Stimulated activated CD4-positive, alpha-beta T cell treated with anti-CD3 and anti-CD28 coated beads, Interleukin-15, amount 100 ng/mL, for 1 hour (primary cell): ENCODE measurements at places on chromosomes 7 and 10.

DNA sequence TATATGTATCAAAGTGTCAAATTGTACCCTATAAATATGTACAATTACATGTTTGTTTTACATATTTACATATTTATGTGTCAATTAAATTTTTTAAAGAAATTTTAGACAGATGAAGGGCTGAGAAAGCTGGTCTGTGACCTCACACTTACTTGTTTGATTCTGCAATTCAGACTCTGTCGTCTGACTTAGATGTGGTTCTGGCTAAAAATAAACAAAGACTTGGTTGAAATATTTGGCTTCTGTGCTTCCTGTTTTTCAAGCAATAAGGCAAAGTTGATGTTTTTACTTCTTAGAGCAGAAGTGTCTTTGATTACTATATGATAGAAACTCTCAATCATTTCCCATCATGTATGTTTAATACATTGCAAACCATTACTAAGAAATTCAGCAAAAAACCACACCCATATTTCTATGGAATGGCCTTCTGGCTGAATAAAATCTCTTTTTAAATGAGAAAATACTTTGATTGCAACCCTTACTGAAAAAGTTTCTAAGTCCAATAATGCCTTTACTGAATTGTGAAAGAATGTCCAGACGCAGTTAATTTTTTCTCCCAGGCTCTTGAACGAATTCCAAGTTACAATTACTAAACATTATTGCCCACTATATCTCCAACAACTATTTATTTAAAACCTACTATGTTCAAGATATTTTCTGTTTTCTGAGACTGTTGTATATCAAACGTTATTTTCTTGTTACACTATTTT, 59.5 kb upstream of the PRKG1 start:
- DNase-seq, result no peak

DNA sequence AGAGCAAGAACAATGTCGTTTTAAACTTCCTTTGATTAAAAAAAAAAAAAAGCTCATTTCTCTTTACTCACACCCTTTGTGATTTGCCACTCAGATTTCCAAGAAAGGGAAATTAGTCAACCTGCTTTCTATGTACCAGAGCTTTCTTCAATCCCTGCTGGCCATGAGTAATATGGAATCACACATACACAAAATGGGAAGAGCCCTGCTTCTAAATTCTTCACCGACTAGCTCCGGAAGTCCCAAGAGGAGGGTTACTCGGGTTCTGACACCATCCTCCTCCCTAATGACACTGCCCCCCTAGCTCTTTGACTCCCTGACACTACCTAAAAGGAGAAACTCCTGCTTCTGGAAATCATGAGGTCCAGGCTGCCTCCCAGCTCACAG, 81.8 kb upstream of the SFMBT2 start:
- no peak for DNase-seq

DNA sequence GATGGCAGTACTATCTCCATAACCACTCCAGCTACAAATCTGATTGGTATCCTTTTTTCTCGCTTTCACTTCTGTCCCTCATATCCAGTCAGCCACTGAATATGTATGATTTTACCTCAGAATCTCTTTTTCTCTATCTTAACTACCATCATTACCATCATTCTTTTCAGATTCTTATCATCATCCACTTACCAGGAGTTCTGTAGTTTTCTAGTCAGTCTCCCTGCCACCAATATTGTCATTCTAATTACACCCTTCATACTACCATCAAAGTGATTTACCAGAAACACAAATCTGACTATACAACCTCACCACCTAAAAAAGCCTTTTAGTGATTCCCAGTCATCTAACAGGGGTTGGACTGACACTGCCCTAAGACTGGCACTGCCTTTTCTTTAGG, 64.9 kb upstream of the TMEM140 start:
- no peak for DNase-seq

DNA sequence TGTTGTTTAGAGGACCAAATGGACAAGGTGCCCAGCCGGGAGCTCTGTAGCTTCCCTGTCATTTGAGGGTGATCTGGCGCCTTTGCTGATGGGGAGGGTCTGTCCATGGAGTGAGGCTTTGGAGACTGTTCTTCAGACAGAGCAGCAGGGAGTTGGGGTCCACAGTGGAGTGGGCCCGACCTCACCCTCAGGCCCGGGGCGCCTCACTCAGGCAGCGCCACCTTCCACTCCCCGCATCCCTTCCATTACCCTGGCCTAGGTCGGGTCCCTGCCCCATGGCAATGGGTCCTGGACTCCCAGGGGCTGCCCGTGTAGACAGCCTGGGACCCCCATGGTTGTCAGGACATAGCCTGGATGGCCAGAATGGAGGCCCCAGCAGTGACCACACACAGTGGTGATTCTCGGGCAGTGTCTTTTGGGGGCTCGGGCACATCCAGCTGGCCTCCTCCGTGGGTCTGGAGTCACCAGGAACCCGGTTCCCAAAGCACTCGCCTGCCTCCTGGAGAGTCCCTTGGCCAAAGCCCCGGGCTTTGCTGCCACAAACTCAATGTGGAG, 38.5 kb downstream of the TCERG1L start:
- DNase-seq, result no peak

- no peak for DNase-seq
Measured at GRCh38 chr10:99395750-99396445, 34.5 kb downstream of the GOT1 start.

DNA sequence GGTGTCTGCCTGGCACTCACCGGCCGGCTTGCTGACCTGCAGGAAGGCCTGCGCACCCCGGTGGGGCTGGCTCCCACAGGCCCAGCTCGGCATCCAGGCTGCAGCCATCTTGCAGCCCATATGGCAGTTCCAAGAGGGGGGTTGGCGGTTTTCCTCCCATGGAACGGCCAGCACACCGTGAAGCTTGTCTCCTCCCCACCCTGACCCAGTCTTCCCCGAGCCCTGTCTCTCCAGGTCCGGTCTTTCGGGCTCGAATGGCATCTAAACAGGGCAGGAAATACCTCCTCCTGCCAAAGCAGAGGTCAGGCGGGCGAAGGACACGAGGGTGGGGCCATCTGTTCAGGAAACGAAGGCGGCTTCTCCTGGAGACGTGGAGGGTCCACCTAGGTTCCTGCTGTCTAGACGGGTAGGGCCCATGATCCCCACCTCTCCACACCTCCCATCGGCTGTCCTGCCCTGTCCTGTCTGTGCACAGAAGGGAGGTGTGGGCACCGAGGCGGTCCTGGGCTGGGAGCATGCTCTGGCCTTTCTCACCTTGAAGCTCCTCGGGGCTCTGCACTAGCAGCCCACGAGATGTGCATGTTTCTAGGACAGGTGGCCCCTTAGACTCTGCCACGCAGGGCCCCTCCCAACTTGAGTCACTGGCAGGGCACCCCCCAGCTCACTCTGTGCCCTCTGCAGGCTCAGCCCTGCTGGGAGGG, 113.7 kb upstream of the DIP2C start:
- DNase-seq, result no peak

- no peak for DNase-seq
Measured at GRCh38 chr10:18155321-18155720, 15.1 kb downstream of the CACNB2 start.

- DNase-seq, result no peak
Measured at GRCh38 chr7:127251036-127251464, 1.7 kb downstream of the GRM8 start.

GRCh38 chr10:30057421-30057841, 2.0 kb downstream of the JCAD start:
- no peak for DNase-seq

DNA sequence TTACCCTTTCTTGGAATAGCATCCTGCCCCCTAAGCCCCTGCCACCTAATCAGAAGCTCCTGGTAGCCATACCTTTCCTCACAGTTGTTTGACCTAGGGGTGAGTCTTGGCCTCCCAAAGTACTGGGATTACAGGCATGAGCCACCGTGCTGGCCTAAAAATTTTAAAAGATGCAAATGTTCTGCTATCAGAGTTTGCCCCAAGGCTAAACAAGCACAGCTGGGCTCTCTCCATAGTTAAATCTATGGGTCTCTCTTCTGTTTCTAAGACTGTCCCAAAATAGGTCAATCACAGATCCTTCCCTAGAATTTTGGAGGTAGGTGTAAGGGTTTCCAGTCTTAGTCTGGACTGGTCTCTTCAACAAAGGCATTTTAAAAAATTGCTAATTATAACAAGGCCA, 12.9 kb upstream of the UBN2 start:
- DNase-seq, result no peak

DNA sequence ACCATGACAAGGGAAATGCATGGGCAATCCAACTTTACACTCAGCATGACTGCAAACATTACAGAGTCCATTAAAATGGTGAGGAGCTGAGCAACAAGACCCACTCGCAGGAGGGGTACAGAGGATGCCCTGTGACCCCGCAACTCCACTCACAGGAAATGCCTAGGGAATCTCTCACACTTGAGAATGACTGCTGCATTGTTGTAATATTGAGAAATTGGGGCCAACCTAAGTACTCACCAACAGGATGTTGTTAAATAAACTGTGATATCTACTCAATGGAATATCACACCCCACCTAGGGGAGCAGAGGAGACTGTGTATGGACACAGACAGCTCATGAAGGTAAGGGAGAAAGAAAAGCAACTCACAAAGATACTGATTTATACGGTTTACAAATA, 53.4 kb upstream of the CAMK2B start:
- no peak for DNase-seq

DNA sequence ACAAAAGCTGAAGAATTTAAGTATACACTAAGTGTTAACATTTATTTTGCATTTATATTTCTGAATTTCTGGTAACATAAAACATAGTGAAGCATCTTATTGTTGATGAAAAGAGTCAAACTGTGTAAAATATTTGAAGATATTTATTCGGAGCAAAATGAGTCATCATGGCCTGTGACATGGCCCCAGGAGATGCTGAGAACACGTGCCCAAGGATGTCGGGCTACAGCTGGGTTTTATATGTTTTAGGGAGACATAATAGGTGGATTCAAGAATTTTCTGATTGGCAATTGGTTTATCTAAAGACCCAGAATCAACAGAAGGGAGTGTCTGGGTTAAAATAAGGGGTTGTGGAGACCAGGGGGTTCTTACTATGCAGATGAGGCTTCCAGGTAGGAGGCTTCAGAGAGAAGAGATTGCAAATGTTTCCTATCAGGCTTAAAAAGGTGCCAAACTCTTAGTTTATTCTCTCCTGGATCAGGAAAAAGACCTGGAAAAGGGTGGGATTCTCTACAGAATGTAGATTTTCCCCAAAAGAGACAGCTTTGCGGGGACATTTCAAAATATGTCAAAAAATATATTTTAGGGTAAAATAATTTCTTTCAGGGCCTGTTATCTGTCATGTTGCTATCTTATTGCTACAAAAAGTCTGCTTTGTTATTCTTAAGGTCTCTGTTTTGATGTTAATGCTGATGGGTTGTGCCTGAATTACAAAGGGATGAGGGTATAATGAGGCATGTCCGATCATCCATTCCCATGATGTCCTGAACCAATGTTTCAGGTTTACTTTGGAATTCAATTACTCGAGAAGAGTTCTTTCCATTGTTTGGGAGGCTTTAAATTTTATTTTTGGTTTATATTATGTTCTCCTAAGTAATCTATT, 74.5 kb downstream of the VWDE start:
- no peak for DNase-seq

DNA sequence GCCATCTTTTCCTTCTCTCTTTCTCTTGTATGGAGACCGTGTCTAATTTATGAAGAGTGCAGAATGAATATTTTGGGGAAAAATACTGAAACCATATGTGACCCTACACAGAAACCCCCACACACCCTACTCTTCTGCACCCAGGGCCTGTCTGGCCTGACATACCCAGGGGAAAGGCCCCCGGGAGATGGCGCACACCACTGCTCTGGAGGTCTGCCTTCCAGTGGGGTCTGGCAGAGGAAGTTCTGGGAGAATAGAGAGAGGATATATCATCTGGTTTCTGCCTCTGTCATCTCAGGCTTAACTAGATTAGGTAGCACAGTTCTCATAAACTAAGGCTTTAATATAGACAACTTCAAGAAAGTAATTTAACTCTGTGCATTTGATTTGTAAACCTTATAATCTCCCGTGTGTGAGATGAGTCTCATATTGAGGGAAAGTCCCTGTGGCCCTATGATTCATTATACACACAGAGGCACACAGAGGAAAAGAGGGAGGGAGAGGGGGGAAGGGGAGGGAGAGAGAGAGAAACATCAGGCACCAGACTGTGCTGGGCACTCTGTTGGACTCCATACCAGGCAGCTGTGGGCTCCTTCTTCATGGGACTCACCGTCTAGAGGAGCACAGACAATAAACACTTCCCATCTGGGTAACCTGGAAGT, 123.3 kb downstream of the AOAH start:
- DNase-seq, result no peak

- no peak for DNase-seq
Measured at GRCh38 chr7:141688043-141688442, 13.9 kb downstream of the DENND11 start.

DNA sequence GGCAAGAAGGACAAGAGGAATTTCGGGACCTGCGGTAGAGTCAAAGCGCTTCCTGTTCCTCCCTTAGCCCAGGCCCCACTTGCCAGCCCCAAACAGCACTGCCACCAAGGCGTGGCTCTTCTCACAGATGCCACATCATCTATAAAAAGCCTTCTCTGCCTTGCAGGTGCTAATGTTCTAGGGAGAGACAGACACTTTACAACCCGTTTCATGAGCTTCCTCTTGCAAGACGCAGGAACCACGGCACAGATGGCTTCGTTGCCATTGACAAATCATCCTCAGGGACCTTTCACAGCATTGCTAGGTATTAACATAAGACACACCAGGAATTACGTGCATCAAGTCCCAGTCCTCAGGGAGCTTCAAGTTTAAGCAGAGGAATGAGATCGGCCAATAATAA, 180.9 kb downstream of the JCAD start:
- no peak for DNase-seq

DNA sequence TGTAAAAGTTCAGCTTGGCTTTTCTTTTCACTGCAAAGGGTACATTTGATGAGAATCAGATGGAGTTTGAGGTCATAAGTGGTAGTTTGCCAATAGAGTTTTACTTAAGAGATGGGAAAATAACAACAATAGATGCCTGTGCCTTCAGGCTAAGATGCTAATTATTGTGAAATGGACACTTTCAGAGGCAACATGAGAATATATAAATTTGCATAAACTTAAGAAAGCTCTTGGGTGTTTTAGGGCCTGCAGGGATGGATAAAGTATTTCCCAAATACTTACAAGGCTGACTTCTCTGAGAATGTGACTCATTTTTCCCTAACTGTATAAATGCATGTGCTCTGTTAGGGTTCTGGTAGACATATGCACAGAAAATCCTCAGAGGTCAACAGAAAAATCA, 200.3 kb upstream of the SVIL start:
- DNase-seq, result no peak
